Stimulated activated CD4-positive, alpha-beta T cell treated with anti-CD3 and anti-CD28 coated beads, Interleukin-1b, Interleukin-23, amount 100 ng/mL, for 24 hours (primary cell): ENCODE measurements at places on chromosomes 1 and 21.
A peak's percentile ranks its signal among the peaks of the same experiment; 100 is the strongest.

DNA sequence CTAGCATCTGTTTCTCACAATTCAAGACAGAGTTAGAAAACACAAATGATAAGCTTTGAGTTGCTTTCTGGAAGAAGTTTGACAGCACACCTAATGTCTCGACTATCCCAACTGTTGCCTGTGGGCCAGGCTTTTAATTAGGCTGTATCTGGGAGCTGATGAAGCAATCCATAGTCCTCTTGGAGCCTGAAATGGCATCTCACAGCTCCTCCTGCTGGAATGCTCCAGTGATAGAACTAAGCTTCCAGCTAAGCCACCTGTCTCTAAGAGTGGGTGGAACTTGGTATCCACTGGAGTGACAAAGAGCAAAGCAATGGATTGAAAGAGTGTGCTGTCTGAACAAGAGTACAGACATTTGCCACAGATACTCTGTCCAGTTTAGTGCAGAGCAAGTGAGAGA lies 605.3 kb upstream of the NR5A2 start:
- no peak for DNase-seq

- DNase-seq: no peak
Measured at GRCh38 chr1:27575840-27576331, 28.1 kb downstream of the AHDC1 start.

GRCh38 chr1:181396171-181396670 lies 87.1 kb upstream of the CACNA1E start:
- DNase-seq: peak; percentile 10

- no peak for DNase-seq
Measured at GRCh38 chr1:180560200-180560867, 1.6 kb downstream of the OVAAL start.

- no peak for DNase-seq
Measured at GRCh38 chr1:208243527-208243966, 637 bp downstream of the PLXNA2 start.

GRCh38 chr1:50700214-50700613 lies 259.9 kb downstream of the FAF1 start:
- no peak for DNase-seq

GRCh38 chr1:5239911-5240310 lies 585.5 kb downstream of the AJAP1 start:
- no peak for DNase-seq

GRCh38 chr1:172499636-172500141 lies 33.3 kb upstream of the SUCO start:
- no peak for DNase-seq

GRCh38 chr1:18353528-18353927 lies 127.2 kb upstream of the KLHDC7A start:
- no peak for DNase-seq

- no peak for DNase-seq
Measured at GRCh38 chr1:110798691-110799256, 74.2 kb upstream of the CD53 start.

DNA sequence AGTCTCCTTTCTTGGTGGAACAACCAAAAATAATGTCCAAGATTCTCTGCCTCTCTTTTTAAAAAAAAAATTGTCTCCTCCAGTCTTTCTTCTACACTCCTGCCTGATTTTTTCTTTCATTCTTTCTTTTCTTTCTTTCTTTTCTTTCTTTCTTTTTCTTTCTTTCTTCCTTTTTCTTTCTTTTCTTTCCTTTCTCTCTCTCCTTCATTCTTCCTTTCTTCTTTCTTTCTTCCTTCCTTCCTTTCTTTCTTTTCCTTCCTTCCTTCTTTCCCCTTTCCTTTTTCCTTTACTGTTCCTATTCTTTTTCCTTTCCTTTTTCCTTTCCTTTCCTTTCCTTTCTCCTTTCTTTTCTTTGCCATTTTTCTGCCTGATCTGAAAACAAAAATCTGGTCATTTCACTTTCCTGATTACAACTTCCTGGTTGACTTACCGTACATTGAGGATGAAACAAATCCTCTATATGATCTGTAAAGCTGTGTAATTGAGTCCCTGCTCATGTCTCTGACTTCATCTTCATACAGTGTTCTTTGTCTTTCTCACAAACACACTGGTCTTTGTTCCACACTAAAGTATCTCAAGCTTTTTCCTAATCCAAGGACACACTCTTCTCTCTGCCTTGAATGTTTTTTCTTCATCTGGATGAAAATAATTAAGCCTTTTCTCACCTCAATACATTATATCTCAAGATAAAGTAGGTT lies 6.1 kb upstream of the KRTAP23-1 start:
- no peak for DNase-seq

- no peak for DNase-seq
Measured at GRCh38 chr1:118989878-118990378, 1.8 kb upstream of the TBX15 start.

DNA sequence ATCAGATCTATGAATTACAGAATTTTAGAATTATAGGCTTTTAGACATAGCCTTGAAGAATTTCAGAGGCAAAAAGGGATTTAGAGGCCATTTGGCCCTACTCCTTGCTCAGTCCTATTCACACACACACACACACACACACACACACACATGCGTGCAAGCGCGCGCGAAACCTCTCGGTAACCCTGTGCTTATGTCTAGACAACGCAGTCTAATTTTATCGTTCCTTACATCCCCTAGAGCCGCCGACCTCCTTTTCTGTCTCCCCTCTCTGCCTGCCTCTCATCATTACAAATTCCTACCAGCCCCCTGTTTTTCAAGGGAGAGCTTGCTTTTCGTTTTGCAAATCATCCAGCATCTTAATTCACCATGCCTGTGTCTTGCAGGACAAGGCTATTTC lies 252.1 kb downstream of the FOXD2 start:
- no peak for DNase-seq

DNA sequence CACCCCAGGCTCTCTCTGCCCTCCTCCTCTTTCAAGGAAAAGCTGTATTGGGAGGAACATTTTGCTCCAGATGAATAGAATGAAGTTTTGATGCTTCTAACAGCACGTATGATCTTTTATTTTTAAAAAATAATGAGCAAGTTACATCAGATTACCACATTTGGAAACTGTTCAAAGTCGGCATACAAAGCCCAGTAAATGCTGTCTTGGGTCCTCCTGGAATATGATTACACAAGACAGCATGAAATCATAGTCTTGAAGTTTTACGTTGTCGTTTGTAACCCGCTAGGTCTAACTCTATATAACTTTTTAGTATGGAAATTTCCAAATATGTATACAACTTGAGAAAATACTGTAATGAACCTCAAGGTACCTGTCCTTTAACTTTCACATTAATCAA lies 385.6 kb downstream of the HLX start:
- no peak for DNase-seq
